ENCODE measurements at places on chromosomes 11 and 22. TPM values are rescaled to one million over a fixed set of nuclear protein-coding genes. Genes with fewer than 3 reads are reported as not detected.

GRCh38 chr11:130562549-130562948 lies 114.1 kb downstream of the ADAMTS15 start:
- no peaks in the 10 kb centered on the region for H3K4me1 ChIP-seq
- no peak overlapping the region for H3K4me3 ChIP-seq
- H3K36me3 ChIP-seq = no peaks in the 10 kb centered on the region
- H3K27me3 ChIP-seq = no peaks in the 10 kb centered on the region
- H3K27ac ChIP-seq = no peak overlapping the region

- H3K36me3 ChIP-seq = no peaks in the 10 kb centered on the region
- no peaks in the 10 kb centered on the region for H3K4me1 ChIP-seq
- DNase-seq = no peak
- no peaks in the 10 kb centered on the region for H3K27me3 ChIP-seq
Measured at GRCh38 chr11:34773826-34774225, 142.4 kb downstream of the APIP start.

FGF19 gene
- total RNA-seq = not detected

DNA sequence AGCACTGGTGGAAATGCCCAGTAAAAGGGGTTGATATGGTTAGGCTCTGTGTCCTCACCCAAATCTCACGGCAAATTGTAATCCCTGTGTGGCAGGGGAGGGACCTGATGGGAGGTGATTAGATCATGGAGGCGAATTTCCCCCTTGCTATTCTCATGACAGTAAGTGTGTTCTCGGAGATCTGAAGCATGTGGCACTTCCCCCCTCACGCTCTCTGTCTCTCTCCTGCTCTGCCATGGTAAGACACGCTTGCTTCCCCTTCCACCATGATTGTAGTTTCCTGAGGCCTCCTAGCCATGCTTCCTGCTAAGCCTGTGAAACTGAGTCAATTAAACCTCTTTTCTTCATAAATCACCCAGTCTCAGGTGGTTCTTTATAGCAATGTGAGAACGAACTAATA lies 37.4 kb downstream of the PACSIN2 start:
- no peak overlapping the region for H3K4me3 ChIP-seq
- peak; percentile 32 for DNase-seq
- H3K4me1 ChIP-seq = peaks cover 43% of the 10 kb centered on the region
- H3K27ac ChIP-seq = peak overlapping the region; percentile 48

OSM gene
- not detected for total RNA-seq

DNA sequence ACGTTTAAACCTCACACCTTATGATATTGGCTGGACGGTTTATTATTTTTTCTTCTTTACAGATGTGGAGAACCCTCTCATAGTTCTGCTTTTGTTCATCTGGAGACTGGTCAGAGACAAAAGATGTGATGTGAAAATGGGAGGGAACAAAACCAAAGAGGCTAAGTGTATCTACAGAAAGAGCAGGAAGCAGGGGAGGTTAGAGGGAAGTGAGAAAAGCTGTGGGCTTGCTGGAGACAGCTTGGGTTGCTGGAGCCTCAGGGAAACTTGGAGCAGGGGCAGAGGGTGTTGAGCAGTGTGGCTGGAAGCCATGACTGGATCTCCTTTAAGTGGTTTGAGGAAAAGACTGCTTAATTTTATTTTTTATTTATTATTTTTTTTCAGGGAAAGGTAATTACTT lies 79.0 kb upstream of the SNX19 start:
- peaks cover 7% of the 10 kb centered on the region for H3K4me1 ChIP-seq
- no peaks in the 10 kb centered on the region for H3K27me3 ChIP-seq
- H3K4me3 ChIP-seq = no peak overlapping the region
- H3K27ac ChIP-seq = no peak overlapping the region

- H3K4me1 ChIP-seq = no peaks in the 10 kb centered on the region
- no peaks in the 10 kb centered on the region for H3K36me3 ChIP-seq
- DNase-seq = no peak
- H3K27me3 ChIP-seq = no peaks in the 10 kb centered on the region
- no peak overlapping the region for H3K4me3 ChIP-seq
Measured at GRCh38 chr11:58999291-58999680, 60.0 kb downstream of the GLYATL1 start.

DNA sequence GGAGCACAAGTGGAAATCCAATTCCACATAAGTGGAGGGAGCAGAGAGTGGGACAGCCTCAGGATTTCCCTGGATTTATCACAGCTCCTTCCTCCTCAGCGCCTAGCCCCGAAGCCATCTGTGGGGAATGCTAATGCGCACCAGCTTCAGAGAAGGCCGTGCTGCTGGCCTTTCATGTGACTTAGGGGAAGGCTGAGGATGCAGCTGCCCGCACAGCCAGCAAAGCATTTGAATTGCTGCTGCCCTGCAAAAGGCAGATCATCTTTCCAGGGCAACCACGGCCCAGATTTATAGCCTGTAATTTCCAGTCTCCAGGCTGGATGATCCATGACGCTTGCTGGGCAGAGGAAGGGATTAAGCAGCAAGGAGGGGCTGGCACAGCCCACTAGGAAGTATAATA lies 29.9 kb downstream of the SYN3 start:
- no peaks in the 10 kb centered on the region for H3K36me3 ChIP-seq
- H3K4me3 ChIP-seq = no peak overlapping the region
- H3K27ac ChIP-seq = no peak overlapping the region
- peaks cover 8% of the 10 kb centered on the region for H3K27me3 ChIP-seq
- H3K4me1 ChIP-seq = no peaks in the 10 kb centered on the region

DNA sequence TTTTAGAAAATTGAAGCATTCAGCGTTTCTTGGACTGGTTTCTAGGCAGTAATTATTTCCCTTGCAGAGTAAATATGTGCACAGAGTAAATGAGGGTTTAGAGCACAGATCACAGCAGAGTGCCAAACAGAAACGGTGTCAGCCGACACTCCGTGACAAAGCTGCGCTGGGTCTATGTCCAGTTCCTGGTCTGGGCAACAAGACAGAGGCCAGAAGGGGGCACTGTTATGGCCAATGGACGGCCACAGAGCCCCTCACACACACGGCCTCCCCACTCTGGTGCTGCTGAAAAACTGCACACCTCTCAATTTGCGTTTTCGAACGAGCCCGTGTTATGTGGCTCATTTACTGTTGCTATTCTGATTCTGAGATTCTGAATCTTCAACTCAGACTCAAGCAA lies 180.7 kb downstream of the MPPED1 start:
- DNase-seq = no peak
- H3K4me1 ChIP-seq = no peaks in the 10 kb centered on the region
- no peaks in the 10 kb centered on the region for H3K36me3 ChIP-seq
- H3K27me3 ChIP-seq = no peaks in the 10 kb centered on the region

GRCh38 chr11:117970400-117971024 lies 15.7 kb upstream of the IL10RA start:
- H3K36me3 ChIP-seq = no peaks in the 10 kb centered on the region
- peak; percentile 56 for DNase-seq
- no peak overlapping the region for H3K4me3 ChIP-seq
- H3K4me1 ChIP-seq = no peaks in the 10 kb centered on the region
- peaks cover 7% of the 10 kb centered on the region for H3K27me3 ChIP-seq

- DNase-seq = peak; percentile 92
- no peaks in the 10 kb centered on the region for H3K27me3 ChIP-seq
- H3K27ac ChIP-seq = no peak overlapping the region
- no peak overlapping the region for H3K4me3 ChIP-seq
- H3K36me3 ChIP-seq = no peaks in the 10 kb centered on the region
Measured at GRCh38 chr22:45994491-45995404, 17.8 kb upstream of the WNT7B start.

DNA sequence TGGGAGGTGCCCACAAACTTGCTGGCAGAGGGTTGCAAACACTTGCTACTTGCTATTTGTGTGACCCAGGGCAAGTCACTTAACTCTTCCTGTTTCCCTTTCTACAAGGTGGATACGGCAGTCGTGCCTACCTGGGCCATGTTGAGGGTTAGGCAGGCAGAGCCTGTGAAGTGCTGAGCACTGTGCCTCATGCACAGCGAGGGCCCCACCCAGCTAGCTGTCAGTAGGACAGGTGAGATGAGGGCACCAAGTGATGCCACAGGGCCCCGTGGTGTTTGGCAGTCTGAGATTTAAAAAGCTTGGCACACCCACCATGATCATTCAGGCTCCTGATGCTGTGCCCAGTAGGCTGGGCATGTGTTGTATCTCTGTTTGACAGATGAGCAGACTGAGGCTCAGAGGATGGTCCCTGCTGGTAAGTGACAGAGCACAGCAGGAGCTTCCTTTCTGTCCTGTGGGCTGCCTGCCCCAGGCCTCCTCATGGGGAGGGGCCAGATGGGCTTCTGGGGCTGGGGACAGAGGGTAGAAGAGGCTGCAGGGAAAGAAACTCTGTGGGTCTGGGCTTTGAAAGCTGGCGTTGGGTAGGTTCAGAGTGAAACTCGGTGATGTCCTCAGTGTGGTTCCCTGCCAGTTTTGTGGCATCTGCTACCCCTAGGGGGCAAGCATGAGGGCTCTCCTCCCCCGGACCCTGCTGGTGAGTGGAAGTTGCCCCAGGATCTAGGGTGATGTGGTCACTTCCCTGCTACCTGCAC lies 59.3 kb downstream of the TSPAN18 start:
- H3K27me3 ChIP-seq = no peaks in the 10 kb centered on the region
- H3K36me3 ChIP-seq = no peaks in the 10 kb centered on the region
- no peak for DNase-seq
- H3K4me1 ChIP-seq = no peaks in the 10 kb centered on the region

OR51G2 gene
- not detected for total RNA-seq

LUZP2 gene
- not detected for total RNA-seq

Measured in suprapubic skin (tissue), 4 donors.